ENCODE measurements at places on chromosomes 3 and 15.

GRCh38 chr15:47366884-47367283 lies 350.4 kb upstream of the SEMA6D start:
- DNase-seq, result no peak

GRCh38 chr3:190524942-190525341 lies 11.1 kb downstream of the IL1RAP start:
- no peak for DNase-seq

GRCh38 chr3:18393906-18394305 lies 31.2 kb downstream of the SATB1 start:
- no peak for DNase-seq

GRCh38 chr3:49377483-49377882 lies 19.3 kb upstream of the GPX1 start:
- peak; percentile 6 for DNase-seq

DNA sequence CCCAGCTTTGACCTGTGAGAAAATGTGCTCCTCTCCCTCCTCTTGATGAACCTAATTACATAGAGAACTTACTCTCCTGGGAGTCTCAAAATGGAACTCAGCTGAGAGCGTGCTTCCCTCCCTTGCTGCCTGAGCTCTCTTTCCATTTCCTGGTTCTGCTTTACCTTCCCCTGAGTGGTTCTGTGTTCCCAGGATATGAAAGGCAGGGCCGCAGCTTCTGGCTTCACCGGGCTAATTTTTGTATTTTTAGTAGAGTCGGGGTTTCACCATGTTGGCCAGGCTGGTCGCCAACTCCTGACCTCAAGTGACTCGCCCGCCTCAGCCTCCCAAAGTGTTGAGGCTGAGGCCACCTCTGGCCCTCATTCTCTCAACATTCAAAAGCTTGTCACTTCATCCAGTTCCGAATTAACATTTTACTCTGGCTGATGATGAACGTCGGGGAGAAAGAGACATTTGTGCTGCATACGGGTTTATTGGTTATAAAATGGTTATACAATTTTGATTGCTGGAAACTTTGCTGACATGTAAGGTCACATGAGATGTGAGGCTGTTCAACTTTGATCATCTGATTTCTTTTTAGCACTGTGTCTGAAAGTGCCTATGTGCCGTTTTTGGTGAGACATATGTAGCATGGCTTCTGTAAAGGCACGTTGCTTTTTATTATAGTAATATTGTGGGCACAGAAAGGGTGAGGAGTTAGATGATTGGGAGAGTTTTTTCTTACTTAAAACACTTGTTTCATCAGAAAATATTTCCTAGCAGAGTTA lies 6.6 kb downstream of the PLS1 start:
- no peak for DNase-seq

- DNase-seq, result no peak
Measured at GRCh38 chr3:128584412-128585020, 66.1 kb downstream of the RPN1 start.

DNA sequence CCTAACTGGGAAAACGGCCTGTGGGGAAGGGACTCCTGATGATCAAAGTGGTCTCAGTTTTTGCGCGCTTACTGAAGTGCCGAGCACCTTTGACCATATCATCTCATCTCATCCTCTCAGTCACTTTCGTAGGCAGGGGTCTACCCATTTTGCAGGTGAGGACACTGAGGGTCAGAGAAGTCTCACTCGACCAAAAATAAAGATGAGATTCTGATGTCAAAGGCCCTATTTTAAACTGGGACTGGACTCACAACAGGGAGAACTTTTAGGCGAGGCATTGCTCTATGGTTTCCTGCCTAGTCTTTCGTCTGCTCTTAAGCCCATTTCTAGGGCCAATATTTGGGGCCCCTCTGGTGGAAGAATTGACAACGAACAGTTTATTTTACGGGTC lies 830 bp downstream of the SLC6A11 start:
- no peak for DNase-seq

GRCh38 chr3:75329476-75330097 lies 334.5 kb upstream of the FRG2C start:
- DNase-seq, result no peak

- DNase-seq, result no peak
Measured at GRCh38 chr3:133448478-133449122, 48.7 kb downstream of the BFSP2 start.

- no peak for DNase-seq
Measured at GRCh38 chr15:68292157-68292781, 14.7 kb downstream of the FEM1B start.

- no peak for DNase-seq
Measured at GRCh38 chr15:81012588-81012987, 11.9 kb downstream of the TLNRD1 start.

GRCh38 chr15:52924630-52925029 lies 134.5 kb upstream of the ONECUT1 start:
- no peak for DNase-seq

DNA sequence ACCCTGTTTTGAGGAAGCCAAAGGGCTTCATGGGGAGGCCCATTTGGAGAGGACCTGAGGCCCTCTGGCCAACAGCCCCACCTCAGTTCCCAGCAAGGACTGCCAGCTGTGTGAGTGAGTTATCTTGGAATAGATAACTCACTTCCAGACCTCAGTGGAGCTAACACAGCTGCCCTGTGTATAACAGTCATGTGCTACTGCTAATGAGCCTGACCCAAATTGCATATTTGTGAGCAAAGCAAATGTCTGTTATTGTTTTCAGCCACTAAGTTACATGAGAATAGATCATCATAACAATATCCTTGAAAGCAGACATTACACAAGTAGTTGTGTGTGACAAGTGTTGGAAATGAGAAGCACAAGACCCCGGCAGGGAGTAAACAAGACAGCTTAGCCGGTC lies 355.8 kb downstream of the MCTP2 start:
- DNase-seq, result no peak

- no peak for DNase-seq
Measured at GRCh38 chr3:65582012-65582717, 456.6 kb downstream of the MAGI1 start.

- no peak for DNase-seq
Measured at GRCh38 chr3:31614162-31614921, 81.6 kb downstream of the STT3B start.

GRCh38 chr15:29590701-29591100 lies 231.6 kb downstream of the TJP1 start:
- no peak for DNase-seq

DNA sequence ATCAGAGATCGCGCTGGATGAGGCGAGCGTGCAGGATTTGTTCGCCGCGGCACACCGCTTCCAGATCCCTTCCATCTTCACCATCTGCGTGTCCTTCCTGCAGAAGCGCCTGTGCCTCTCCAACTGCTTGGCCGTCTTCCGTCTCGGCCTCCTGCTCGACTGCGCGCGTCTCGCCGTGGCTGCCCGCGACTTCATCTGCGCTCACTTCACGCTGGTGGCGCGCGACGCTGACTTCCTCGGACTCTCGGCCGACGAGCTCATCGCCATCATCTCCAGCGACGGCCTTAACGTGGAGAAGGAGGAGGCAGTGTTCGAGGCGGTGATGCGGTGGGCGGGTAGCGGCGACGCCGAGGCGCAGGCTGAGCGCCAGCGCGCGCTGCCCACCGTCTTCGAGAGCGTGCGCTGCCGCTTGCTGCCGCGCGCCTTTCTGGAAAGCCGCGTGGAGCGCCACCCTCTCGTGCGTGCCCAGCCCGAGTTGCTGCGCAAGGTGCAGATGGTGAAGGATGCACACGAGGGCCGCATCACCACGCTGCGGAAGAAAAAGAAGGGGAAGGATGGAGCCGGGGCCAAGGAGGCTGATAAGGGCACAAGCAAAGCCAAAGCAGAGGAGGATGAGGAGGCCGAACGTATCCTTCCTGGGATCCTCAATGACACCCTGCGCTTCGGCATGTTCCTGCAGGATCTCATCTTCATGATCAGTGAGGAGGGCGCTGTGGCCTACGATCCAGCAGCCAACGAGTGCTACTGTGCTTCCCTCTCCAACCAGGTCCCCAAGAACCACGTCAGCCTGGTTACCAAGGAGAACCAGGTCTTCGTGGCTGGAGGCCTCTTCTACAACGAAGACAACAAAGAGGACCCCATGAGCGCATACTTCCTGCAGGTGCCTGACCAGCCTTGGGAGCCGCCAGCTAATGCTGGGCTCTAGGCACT lies 819 bp downstream of the KLHL40 start:
- DNase-seq, result no peak

- DNase-seq, result no peak
Measured at GRCh38 chr15:40106203-40107161, 2.2 kb downstream of the BMF start.

DNA sequence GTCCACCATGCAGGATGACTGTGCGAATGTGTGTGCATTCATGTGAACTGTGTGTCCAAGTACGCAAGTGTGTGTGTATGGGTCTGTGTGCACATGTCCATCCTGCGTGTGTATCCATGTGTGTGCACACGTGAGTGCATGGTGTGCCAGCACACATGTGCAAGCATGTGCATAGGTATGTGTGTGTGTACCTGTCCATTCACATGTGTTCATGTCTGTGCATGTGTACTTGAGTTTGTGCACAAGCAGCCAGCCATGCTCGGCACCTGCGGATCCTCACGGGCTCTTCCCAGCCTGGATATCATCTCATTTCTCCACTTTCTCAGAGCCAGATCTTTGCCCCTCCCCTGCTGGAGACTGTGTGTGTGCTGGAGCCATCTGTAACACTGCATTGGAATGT lies 18.7 kb upstream of the PLXNA1 start:
- DNase-seq, result no peak

DNA sequence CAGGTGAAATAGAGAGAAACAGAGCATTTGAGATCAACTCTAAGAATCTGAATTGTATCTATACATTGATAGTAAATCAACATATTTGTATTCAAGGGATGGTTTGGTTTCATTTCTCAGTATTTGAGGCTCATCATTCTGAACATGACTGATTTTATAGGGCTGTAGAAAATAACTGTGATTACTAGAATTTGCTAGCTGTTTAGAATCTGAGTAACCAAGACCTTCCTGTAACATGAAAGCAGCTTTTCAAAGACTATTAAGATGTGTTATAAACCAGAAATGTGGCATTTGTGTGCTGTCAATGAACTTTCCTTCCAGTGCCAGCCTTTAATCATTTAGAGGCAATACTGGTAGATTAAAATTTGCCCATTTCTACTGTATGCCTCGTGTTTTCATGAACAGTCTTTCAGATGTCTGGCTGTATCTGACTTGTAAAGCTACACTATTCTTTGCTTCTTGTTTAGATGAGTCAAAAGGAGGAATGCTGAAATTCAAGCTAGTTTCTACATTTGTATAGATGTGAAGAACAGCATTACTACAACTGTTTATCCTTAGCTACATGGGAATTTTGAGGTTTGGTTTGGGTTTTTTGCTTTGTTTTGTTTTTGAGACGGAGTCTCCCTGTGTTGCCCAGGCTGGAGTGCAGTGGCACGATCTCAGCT lies 137.3 kb upstream of the BHLHE40 start:
- no peak for DNase-seq

GRCh38 chr15:93246266-93247242 lies 157.5 kb upstream of the RGMA start:
- no peak for DNase-seq

DNA sequence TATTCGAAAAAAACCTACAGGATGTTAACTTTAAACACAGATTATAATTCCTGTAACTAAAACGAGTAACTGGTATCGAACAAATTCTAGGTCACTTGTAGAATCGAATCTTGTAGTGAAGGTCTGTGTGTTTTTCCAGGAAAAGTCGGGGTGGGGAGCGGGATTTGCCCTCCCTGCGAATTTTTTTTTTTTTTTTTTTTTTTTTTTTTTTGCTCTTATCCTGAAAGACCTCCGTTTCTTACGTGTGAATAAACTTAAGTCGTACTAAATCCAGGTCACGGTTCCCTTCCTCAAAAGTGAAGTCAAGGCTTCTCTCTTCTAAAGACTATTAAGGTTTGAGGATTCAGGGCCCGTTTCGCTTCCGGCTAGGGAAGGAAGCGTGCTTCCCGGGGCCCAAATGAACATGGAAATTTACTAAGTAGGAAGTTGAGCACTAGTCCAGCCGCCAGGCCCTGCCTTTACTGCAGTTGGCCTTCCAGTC lies 770 bp downstream of the TBC1D5 start:
- DNase-seq, result no peak

GRCh38 chr3:15714448-15714847 lies 83.3 kb downstream of the ANKRD28 start:
- DNase-seq, result no peak

- DNase-seq, result no peak
Measured at GRCh38 chr15:34336231-34336990, 1.2 kb downstream of the SLC12A6 start.

- no peak for DNase-seq
Measured at GRCh38 chr3:169661361-169662131, 2.0 kb downstream of the MECOM start.

Measured in stimulated activated CD4-positive, alpha-beta T cell treated with anti-CD3 and anti-CD28 coated beads, Interleukin-15, amount 100 ng/mL, for 1 hour (primary cell).